Myocyte (in vitro differentiated cells): ENCODE measurements at places on chromosomes 2 and 18. TPM values are rescaled to one million over a fixed set of nuclear protein-coding genes. Genes with fewer than 3 reads are reported as not detected.

The MYO5B gene
- 14.7 and 24.8 TPM in 2 replicates for total RNA-seq

The DUSP11 gene
- total RNA-seq = 21.4 and 33.2 TPM in 2 replicates

The TMEFF2 gene
- 4.8 and 6.5 TPM in 2 replicates for total RNA-seq

The KCNE4 gene
- total RNA-seq = 27.1 and 27.9 TPM in 2 replicates

The FAP gene
- total RNA-seq = 48.4 and 57.7 TPM in 2 replicates
